T-cell (primary cell): ENCODE measurements at places on chromosomes 7 and 10. TPM values are rescaled to one million over a fixed set of nuclear protein-coding genes. Genes with fewer than 3 reads are reported as not detected.

- no peak for DNase-seq
Observed at GRCh38 chr7:8259586-8260222, 2.3 kb downstream of the ICA1 start.

GRCh38 chr7:129748356-129749109 lies 137.0 kb downstream of the NRF1 start:
- DNase-seq, result no peak

The CTAGE8 gene
- total RNA-seq, result 0.66 TPM

GRCh38 chr10:89342206-89342958 lies 14.6 kb downstream of the IFIT3 start:
- DNase-seq, result no peak

The COG5 gene
- total RNA-seq, result 75.2 TPM

The MSS51 gene
- 4.7 TPM for total RNA-seq

DNA sequence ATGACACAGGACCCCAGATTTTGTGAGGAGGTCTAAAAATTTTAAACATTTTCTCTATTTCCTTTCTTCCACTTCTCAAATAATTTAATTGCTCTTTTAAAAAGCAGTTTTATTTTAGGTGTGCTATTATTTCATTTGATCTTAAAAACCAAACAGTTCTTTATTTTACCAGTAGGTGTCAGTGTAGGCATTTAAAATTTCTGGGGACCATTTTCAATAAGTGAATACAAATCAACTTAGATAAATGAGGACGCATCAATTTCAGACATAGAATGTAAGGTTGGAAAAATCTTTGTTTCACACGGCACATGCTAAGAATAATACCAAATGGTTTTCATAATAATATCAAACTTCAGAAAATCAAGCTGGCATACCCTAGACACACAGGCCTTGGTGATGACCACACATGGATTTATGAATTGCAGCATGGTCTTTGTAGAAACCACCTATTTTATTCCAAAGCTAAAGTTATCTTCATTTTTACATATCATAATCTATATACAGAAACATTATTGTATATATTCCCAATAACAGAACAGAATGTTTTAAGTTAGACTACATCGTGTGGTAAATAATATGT lies 127.6 kb upstream of the SLC26A5 start:
- DNase-seq, result no peak

The NRP1 gene
- total RNA-seq, result not detected

The UTF1 gene
- 0.23 TPM for total RNA-seq

GRCh38 chr7:96471606-96472005 lies 149.7 kb upstream of the SLC25A13 start:
- DNase-seq, result no peak

DNA sequence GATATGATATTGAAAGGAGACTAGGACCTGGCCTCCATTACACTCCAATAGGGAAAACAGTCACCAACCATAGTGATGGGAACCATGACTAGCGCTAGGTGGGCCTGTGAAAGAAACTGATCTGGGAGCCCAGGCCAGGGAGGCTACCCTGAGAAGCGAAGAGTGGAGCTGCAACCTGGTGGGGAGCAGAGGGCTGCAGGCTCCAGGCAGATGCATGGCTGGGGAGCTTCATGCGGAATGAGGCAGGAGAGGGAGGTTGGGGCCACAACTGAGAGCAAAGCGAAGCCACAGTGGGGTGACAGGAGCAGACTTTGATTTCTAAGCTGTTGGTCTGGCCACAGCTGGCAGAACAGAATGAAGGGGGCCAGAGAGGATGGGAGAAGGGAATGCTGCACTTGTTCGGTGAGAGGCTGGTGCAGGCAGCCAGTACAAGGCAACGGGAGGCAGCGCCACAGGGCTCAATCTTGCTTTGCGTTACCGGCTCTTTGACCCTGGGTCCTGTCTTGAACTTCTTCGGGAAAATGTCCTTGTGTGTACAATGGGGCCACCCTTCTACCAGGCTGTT lies 88.4 kb downstream of the TACC2 start:
- DNase-seq, result no peak

DNA sequence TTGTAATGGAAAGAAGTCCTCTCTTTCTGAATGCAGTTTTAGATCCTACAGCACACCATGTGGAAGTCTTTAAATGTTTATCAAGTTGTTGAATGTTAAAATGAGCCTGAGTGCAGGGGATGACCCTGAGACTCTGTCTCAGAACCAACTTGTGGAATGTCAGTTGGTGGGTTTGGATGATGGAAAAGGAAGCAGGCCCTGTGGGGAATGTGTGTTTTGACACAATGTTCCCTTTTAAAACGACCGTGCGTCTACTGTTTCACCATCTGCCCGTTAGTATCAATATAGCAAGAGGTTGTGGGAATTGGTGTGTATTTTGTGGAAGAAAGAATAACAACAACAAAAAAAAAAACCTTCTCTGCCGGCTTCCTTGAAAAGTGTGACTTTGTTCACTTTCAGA lies 8.3 kb downstream of the DYNC1I1 start:
- DNase-seq, result no peak

- DNase-seq, result no peak
Observed at GRCh38 chr10:21144047-21144446, 246.9 kb upstream of the NEBL start.

DNA sequence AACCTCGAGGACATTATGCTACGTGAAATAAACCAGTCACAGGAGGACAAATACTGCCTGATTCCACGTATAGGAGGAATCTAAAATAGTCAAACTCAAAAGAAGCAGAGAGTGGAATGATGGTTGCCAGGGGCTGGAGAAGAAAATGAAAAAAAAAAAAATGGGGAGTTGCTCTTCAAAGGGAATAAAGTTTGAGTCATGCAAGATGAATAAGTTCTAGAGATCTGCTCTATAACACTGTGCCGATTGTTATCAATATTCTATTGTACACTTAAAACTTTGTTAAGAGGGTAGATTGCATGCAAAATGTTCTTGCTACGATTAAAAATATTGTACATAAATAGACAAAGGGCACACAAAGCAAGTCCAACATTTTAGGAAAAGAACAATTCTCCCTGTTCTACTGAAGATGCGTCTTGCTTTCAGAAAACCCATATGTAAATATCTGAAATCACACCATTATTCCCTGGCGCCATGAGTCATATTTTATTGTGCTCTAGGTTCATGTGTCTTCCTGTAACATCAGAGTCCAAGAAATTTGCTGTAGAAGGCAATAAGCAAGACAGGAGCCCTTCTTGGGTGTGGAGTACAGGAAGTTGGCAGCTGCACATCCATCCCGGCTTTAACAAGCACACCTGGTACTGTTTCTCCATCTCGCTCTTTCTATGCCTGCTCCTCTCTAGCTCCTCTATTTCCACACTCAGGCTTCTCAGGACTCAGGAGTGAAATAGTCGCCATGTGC lies 145.9 kb downstream of the GFRA1 start:
- no peak for DNase-seq

DNA sequence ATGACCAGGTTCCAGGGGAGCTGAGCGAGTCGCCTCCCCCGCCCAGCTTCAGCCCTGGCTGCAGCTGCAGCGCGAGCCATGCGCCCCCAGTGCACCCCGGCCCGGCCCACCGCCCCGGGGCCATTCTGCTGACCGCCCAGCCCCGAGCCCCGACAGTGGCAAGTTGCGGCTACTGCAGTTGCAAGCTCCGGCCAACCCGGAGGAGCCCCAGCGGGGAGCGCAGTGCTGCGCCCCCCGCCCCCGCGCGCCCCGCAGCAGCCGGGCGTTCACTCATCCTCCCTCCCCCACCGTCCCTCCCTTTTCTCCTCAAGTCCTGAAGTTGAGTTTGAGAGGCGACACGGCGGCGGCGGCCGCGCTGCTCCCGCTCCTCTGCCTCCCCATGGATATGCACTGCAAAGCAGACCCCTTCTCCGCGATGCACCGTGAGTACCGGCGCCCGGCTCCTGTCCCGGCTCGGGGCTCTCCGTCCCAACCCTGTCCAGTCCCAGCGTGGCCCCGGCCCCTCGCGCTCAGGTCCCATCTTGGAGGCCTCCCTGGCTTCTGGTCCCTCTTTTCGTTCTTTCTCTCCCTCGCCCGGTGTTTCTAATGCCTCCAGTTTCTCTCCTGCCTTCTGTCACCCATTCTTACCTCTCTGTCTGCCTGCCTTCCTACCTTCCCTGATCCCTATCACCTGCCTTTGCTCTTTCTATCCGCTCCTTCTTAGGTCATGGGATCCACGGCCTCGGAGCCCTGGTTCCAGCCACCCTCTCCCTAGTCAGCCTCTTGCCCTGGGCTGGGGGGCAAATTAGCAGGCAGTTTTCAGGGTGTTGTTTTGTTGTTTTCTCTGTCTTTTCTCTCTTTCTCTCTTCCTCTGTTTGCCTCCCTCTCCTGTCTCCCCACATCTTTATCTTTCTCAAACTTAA lies 751 bp downstream of the PAX2 start:
- DNase-seq, result no peak

The SPDYE9 gene
- not detected for total RNA-seq

GRCh38 chr10:74852381-74852780 lies 26.0 kb downstream of the KAT6B start:
- DNase-seq, result no peak

DNA sequence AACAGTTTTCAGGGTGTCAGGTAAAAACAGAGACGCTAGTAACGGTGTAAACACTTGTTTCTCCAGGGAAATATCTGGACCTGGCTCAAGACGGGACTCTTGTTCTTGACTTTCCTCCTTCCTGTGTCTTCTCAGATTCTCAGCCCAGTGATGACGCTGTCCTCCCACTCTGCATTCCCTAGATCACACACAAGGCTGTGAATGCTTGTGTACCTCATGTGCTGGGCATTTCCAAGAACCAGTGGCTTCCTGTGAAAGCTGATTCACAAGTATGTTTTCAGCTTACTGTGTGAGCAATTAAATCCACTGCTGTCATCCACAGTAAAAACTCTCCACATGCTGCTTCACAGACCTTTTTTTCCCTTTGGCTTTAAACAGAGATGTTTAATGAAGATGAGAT lies 193.8 kb upstream of the DPP6 start:
- DNase-seq, result no peak

DNA sequence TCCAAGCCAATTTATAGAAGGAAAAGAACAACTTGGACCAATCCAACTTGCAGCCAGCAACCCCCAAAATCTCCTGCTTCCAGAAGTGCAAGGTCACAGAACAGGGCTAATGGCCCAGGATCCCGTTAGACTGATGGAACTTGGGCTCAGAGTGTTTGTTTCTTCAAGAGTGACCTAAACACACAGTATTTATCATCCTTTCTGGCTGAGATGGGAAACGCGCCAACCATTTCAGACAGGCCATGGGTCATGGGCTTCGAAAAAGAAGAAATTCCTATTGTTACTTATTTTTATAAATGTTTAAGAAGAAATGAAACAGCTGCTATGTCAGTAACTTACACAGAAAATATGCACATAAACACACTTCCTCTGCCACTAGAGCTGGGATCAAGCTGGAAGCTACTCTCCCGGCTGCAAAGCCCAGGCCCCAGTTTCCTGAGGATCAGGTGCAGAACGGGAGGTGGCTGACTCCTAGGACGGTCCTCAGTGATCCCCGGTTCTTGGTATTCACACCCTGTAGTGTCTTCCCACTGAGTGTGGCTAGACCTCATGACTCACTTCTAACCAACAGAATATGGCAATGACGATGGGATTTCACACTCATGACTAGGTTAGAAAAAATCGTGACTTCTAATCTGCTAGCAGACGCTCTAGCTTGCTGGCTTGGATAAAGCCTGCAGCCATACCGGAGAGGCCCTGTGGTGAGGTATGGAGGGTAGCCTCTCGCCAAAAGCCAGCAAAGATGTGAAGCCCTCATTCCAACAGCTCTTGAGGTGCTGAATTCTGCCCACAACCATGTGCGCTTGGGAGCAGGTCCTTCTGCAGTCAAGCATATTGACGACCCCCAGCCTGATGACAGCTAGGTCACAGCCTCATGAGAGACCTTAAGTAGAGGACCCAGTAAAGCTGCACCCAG lies 60.2 kb downstream of the CHST15 start:
- DNase-seq, result no peak

The ITPRID1 gene
- total RNA-seq, result not detected

- DNase-seq, result no peak
Observed at GRCh38 chr7:155168597-155169480, 98.7 kb downstream of the HTR5A start.

The CTBP2 gene
- total RNA-seq, result 1.1 TPM

GRCh38 chr7:157426463-157427301 lies 89.9 kb downstream of the DNAJB6 start:
- DNase-seq, result no peak

The XRCC2 gene
- 0.86 TPM for total RNA-seq

The JMJD1C gene
- 193 TPM for total RNA-seq

GRCh38 chr10:109457302-109457638 lies 466.0 kb downstream of the XPNPEP1 start:
- DNase-seq, result no peak

- no peak for DNase-seq
Observed at GRCh38 chr7:97018126-97018601, 6.5 kb downstream of the DLX5 start.

DNA sequence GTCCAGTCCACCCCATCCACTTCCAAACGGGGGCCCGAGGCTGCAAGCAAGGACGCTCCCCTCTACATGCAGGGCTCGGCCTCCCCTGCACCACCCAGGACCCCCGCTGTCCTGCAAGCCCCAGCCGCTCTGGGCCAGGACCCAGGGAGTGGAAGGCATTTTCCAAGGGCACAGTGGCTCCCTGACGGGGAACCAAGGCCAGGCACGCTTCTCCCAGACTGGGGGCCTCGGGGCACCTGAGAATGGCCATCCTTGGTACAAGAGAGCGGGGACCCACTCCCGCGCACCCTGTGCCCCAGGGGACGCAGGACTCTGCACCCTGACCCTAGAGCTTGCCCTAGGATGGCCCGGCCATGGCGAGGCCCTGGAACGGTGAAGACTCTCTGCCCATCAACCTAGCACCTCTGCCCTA lies 545 bp upstream of the AKR1E2 start:
- DNase-seq, result no peak

The COL26A1 gene
- total RNA-seq, result not detected
